Activated T-cell treated with anti-CD3 and anti-CD28 coated beads, Interleukin-2, amount 50 U/mL, for 72 hours (primary cell): ENCODE measurements at places on chromosomes 1 and 21. TPM values are rescaled to one million over a fixed set of nuclear protein-coding genes. Genes with fewer than 3 reads are reported as not detected.

- H3K27ac ChIP-seq = no peak overlapping the region
- no peak overlapping the region for H3K4me3 ChIP-seq
- DNase-seq = no peak
- H3K4me1 ChIP-seq = no peaks in the 10 kb centered on the region
Observed at GRCh38 chr1:205935869-205936268, 7.4 kb downstream of the SLC26A9 start.

GRCh38 chr1:25774206-25774803, 25.7 kb upstream of the SELENON start:
- no peaks in the 10 kb centered on the region for H3K36me3 ChIP-seq
- H3K27ac ChIP-seq = no peak overlapping the region

DNA sequence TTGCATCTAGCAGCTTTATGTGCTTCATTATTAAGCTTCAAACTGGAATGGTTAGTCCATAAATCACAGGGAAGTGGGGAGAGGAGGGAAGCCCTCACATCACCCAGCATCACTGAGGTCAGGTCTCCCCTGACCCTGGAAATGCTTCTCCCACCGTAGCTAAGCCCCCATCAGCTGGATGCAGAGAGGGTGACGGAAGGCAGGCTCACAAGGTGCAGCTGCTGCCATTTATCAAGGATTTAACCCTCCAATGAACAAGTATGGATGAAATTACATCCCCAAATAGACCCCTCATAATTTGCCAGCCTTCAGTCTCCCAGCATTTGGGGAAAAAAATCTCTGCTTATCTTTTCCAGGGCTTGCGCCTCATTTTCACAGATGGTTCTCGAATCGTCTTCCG, 60.8 kb downstream of the PGM1 start:
- no peaks in the 10 kb centered on the region for H3K27me3 ChIP-seq
- DNase-seq = no peak
- H3K4me1 ChIP-seq = peaks cover 31% of the 10 kb centered on the region
- no peak overlapping the region for H3K27ac ChIP-seq
- no peak overlapping the region for H3K4me3 ChIP-seq
- peaks cover 6% of the 10 kb centered on the region for H3K36me3 ChIP-seq

- no peaks in the 10 kb centered on the region for H3K27me3 ChIP-seq
- DNase-seq = no peak
- no peaks in the 10 kb centered on the region for H3K36me3 ChIP-seq
- H3K4me3 ChIP-seq = no peak overlapping the region
- H3K4me1 ChIP-seq = no peaks in the 10 kb centered on the region
Observed at GRCh38 chr1:173894189-173894588, 22.9 kb downstream of the SERPINC1 start.

DNA sequence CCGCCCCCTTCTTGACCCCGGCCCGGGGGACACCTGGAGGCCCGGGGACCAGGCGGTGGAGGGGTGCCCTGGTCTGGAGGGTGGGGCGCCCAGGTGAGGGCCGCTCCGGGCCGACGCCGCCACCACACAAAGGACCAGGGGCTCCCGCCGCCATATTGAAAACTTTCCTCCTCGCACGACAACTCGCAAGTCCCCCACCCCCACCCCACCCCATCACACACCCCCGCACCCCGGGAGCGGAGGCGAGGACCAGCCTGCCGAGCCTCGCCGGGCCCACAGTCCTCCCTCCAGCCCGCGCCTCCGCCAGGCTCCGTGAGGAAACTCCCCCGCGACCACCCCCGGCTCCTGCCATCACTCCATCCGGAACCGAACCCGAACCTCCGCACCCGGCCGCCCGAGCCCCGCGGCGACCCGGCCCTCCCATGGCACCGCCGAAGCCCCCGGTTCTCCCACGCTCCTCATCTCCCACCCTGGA, 733 bp downstream of the KDM5B start:
- peak; percentile 62 for DNase-seq
- H3K27ac ChIP-seq = peak overlapping the region; percentile 79
- peaks cover 25% of the 10 kb centered on the region for H3K27me3 ChIP-seq
- H3K4me3 ChIP-seq = peak overlapping the region; percentile 98
- H3K36me3 ChIP-seq = peaks cover 5% of the 10 kb centered on the region

DNA sequence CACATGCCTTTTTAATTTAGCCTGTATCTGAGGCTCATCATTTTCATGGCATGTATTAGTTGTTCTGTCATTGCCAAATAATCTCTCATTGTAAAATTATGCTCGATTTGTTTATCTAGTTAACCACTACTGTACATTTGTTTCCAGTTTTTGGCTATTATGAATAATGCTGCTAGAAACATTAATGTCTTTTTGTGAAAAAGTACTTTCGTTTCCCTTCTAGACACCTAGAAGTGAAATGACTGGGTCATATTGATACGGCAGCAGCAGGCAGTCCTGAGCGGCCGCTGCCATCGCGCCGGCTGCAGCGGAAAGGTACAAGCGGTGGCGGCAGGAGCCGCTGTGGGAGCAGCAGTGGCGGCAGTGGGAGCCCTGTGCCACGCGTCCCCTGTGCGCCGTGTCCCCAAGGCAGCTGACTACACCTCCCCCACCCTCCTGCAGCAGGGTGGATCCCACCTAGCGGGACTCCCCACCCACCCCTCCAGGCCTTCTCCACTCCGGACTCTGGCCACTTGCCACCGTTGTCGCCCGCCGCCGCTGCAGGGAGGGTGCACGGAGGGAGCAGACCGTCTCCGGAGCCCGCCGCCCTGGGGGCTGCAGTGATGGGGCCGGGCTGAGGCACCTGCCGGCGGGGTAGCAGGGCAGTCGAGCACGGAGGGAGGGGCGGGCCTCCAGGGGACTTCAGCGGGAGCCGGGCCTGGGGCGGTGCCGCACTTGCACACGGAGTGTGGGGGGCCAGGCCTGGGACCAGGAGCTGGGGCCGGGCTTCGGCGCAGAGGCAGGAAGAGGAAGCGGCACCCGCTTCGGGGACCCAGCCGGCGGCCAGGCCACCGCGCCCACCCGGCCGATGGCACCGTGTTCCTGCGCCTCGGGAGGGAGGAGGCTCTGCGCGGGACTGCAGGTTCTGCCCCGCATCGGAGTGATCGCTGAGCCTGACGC, 66.8 kb upstream of the RGS7 start:
- DNase-seq = peak; percentile 37
- H3K4me3 ChIP-seq = peak overlapping the region; percentile 80
- no peaks in the 10 kb centered on the region for H3K36me3 ChIP-seq
- peaks cover 67% of the 10 kb centered on the region for H3K27me3 ChIP-seq
- H3K4me1 ChIP-seq = no peaks in the 10 kb centered on the region

GRCh38 chr1:150566589-150567340, 12.6 kb downstream of the MCL1 start:
- H3K27ac ChIP-seq = peak overlapping the region; percentile 98
- peaks cover 95% of the 10 kb centered on the region for H3K4me1 ChIP-seq
- no peak for DNase-seq

DNA sequence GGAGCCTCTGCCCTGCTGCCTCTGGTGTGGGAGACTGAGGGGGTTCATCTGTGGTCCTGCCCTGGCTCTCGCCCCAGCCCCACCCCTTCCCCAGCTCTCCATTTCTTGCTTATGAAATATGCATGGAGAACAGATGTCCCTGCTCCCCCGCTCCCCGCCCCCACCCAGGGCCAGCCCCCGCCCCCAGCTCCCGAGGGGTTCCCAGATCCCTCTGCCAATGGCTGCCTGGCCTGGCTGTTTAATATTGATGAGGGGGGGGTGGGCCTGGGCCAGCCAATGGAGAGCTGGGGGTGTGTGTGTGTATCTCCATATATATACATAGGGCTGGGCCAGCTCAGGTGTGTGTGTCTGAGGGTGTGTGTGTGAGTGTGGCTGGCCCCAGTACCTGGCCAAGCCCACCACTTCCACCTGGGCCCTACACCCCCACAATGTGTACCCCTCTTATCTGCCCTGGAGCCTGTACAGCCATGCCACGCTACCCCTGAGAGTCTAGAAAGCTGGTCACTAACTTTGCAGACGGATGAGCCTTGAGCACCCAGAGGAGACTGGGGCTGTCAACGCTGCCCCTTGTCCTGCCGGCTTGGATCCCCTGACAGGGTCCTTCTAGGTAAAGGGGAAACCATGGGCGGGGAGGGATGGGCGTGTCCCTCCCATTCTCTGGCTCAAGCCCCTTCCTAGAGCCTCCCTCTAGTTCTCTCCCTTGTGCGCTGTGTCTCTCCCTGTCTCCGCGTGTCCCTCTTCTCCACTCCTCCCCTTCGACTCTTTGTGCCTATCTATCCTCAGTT, at the start of gene NHLH1:
Gene NHLH1, plus strand, starts transcription at position 341 of the 785 bp plus-strand sequence. CDS start 3,661 bp downstream, outside the sequence.
- H3K27ac ChIP-seq = no peak within 1 kb of the TSS
- no peaks in the 10 kb centered on the region for H3K27me3 ChIP-seq
- H3K4me1 ChIP-seq = peaks cover 9% of the 10 kb centered on the region

DNA sequence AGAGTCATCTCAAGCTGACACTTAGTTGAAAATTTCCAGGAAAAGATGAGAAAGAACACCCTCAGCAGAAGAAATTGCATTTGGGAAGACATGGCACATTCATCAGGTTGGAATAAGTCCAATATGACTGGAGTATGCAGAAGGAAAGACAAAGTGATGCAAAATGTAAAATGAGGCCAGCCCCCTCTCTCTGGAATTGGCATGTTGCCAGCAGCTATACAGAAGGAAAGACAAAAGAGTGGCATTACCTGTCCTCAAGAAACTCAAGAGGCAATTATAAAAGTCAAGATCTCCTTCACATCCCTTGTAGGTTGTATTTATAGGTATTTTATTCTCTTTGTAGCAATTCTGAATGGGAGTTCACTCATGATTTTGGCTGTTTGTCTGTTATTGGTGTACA, 426.3 kb downstream of the AGBL4 start:
- no peaks in the 10 kb centered on the region for H3K36me3 ChIP-seq
- DNase-seq = no peak
- H3K27ac ChIP-seq = no peak overlapping the region
- H3K27me3 ChIP-seq = no peaks in the 10 kb centered on the region
- H3K4me1 ChIP-seq = no peaks in the 10 kb centered on the region

KRTAP13-3 gene
- total RNA-seq = not detected

ARHGAP30 gene
- 198 TPM for total RNA-seq
